Urinary bladder (tissue), 4 donors: ENCODE measurements at places on chromosomes 2 and 18. TPM values are rescaled to one million over a fixed set of nuclear protein-coding genes. Genes with fewer than 3 reads are reported as not detected.

Gene BOLL
- 0.11 TPM for total RNA-seq

Gene CACNB4
- total RNA-seq = 33.9 TPM

DNA sequence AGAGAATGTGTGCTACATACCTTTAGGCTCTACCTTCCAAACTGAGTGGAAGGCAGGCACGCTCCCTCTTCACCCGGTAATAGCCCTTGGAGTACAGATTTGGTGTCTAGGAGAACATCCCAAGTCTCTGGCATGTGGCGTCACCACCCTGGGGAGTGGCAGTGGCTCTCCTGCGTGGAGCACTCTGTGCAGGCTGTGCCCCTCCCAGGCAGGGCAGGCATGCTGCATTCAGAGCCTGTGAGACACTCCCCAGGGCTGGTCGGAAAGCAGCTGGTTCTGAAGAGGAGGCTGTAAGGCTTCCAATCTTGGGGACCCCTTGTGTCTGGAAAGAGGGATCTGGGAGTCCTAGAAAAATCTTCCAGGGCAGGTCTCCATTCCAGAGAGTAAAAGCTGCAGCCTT lies 193.3 kb downstream of the ANKRD30B start:
- DNase-seq = no peak

DNA sequence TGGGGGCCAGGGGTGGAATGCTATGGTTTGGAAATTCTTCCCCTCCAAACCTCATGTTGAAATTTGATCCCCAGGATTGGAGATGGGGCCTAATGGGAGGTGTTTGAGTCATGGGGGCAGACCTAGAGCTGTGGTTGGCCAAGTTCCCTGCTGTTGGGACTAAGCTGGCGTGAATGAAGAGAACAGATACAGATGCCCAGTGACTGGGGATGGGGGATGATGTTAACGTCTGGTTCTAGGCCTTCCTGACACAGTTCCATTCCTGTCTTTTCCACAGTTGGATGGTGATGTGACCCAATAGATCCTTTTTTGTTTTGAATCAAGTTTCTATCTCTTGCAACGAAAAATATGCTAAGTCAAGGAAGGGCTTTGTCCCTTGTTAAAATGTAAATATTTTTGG lies 23.7 kb downstream of the KLHL23 start:
- DNase-seq = no peak

- DNase-seq = no peak
Measured at GRCh38 chr2:191845248-191845715, 1.6 kb downstream of the CAVIN2 start.

DNA sequence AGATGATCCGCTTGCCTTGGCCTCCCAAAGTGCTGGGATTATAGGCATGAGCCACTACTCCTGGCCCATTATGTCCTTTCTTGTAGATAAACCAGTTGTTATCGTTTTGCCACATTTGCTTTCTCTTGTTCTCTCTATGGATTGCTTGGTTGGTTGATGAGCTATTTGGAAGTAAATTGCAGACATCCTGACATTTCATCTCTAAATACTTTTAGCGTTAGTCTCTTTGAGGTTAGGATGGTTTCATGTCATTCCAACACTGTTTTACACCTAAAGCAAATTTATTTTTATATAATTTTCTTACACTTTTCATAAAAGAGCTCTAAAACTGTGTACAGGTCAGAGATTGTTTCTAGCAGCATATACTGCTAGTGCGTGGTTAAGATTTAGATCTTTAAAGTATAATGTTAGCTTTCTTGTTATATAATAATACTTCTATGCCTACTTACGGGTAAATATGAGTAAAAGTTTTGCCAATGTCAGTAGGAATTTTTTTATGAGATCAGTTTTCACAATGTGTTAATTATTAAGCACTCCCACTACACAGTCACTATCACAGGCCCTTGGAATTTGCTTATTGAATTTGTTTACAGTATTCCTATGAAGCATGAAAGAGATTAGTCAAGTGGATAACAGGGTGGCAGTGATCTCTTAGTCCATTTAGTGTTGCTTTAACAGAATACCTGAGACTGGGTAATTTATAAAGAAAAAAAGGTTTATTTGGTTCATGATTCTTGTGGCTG lies 10.3 kb downstream of the POLI start:
- no peak for DNase-seq

Gene FBXO41
- total RNA-seq = 0.32 TPM

- DNase-seq = no peak
Measured at GRCh38 chr2:57515366-57515765, 531.2 kb upstream of the VRK2 start.

DNA sequence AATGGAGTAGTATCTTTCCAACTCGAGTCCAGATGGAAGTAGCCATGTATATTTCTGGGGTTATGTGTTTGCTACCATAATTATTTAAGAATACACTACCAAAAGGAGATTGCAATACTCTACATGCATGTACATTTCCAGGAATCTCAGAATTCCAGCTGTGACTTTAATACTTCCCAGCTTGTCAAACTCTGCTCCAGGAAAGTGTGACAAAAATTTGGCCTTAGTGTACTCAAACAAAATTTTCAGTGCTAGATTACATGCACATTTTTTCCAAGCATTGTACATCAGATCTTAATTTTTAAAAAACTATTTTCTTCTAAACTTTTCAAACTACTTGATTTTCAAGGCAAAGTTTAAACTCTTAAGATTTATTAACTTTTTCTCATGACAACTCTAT lies 1791.6 kb downstream of the SUCLG1 start:
- DNase-seq = no peak

DNA sequence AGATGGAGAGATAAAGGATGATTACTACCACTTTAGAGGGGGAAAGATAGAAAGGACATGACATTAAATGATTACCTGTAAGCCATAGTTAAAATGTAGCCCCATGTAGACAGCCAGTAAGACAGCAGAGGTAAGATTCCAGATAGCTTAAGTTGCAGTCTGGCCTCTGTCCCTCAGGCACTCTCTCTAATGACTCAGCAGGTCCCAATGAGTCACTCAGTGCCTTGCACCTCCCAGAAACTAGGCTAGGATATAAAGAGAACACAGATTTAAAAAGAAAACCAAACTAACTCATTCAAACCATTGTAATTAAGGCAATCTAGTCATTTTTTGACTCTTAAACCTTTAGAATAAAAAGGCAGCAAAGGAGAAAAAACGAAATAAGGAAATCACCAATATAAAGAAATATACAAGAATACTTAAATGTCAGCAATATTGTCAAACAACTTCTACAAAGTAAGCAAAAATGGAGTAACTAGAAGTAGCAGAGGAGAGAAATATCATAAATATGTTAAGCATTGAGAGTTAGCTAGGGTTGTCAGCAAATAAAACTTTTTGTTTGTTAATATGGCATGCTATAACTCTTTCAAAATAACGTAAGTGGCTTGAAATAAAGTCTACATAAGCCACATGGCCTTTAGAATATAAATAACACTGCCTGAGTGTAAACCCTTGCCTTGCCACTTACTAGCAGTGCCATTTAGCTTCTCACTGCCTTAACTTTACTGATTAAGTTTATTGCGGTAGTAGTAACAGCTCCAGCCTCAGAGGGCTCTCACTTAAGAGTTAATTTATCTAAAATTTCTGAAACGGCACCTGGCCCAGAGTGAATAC lies 48.5 kb downstream of the SOCS6 start:
- DNase-seq = no peak

DNA sequence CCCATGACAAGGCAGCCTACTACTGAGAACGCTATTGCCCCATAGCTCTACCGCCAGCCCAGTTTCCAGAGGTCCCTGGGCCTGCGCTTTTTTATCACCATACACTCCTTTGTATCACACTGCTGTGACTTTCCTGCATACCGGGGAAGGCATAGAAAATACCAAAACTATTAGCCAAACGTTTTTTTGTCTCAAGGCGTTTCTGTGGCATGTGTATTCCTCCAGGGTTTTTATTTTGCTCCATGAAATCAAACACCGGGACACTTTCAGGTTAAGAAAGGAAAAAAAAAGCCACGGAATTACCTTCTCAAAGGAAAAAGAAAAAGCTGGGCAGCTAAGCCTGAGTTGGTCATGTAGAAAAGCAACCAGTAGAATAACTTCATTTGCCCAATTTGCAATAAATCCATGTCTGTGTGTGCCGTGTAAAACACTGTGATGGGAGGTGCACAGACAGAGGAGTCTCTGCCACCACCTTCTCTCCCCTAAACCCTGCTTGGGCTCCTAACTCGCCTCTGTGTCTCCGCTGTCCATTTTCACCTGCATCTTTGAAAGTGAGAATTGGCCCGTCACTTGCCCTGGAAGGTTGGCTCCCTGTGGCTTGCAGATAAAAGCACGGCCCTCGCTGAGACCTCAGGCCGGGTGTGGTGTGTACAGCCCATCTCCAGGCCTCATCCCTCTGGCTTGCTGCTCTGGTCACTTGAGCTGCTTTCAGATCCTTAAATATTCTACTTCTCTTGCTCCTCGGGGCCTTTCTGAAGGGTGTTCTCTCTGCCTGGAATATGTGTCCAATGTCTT lies 1.7 kb downstream of the AMER3 start:
- DNase-seq = no peak

DNA sequence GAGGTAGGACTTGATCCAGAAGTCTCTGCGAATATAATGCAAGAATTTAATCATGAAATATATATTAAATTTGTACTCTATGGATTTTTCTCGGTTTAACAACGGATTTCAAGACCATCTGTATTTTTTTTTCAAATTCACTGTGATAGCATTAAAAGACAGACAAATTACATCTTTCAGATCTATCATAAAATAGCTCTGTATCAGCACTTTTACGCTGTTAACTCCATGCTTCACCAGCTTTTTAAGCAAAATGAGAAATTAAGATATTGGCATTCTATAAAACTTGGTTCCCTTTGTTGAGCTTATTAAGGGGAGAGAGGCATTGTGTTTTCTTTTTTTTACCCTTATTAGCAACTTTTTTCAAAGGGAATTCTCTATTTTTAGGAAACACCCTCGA lies 1377.6 kb upstream of the NXPH2 start:
- DNase-seq = no peak

- no peak for DNase-seq
Measured at GRCh38 chr2:15521641-15522181, 39.4 kb downstream of the NBAS start.

- DNase-seq = no peak
Measured at GRCh38 chr2:120919771-120920453, 184.2 kb downstream of the GLI2 start.

DNA sequence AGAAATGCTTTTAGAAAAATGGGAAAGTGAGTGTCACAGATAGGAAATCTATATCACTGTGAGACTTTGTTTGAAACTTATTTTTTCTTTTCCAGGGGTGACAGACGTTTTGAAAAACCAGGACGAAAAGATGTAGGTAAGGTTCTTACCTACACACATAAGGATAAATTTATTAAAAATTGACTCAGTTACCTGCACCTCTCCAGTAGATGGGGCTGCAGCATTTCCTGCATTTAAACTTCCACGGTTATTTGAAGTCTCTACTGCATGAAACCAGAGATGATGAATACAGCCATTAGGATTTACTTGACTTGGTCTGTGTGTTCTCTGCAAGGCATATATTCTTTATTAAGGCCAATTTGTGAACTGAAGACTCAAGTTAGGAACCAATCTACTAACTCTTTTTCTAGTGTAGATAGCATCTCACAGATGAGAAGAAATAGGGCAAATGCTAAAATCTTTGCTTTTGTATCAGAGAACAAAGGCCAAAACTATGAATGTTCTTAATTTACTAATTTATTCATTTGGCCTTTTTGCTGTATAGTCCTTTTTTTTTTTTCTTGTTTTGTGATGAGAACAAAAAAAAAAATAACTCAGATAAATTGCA lies 15.0 kb downstream of the KCNJ13 start:
- DNase-seq = peak; percentile 6

Gene TXNDC2
- total RNA-seq = not detected

DNA sequence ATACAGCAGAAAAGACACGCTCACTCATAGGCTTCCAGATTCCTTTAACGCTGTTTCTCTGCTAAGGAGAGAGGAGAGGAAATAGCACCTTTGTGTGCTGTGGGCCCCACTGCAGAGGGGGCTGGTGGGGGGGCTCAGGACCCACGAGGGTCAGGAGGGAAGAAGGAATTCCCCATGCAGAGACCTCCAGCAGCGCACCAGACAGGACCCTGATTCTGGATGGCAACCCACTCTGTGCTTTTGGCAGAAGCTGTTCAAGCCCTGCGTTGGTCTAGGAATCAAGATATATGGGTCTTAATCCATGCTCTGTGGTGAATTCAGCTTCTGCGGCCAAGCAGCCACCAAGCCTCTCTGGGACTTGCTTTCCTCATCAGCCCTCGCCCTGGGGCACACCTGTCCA lies 31.0 kb downstream of the MYCN start:
- DNase-seq = no peak

DNA sequence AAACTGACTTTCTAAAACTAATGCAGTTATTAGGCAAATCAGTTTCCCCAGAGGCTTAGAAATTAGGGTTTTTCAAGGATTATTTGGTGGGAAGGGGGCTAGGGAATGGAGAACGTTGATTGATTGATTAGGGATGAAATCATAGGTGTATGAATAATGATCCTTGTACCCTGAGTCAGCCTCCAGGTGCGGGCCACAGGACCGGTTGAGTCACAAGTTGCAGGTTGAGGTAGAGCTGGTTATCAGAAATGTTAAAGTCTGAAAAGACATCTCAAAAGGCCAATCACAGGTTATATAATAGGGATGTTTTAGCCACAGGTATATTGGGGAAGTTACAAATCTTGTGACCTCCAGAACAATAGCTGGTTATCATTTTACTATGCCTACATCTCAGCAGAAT lies 341.8 kb upstream of the GULP1 start:
- DNase-seq = no peak
